Right hindlimb (tissue), 1 donor: ENCODE measurements at places on chromosomes 11 and 22.

GRCh38 chr11:122108192-122108799, 7.7 kb downstream of the BLID start:
- DNase-seq: no peak

GRCh38 chr22:27193636-27194035, 536.2 kb downstream of the MIAT start:
- DNase-seq: no peak

GRCh38 chr11:103202048-103202651, 92.9 kb downstream of the DYNC2H1 start:
- no peak for DNase-seq

GRCh38 chr11:9899676-9900075, 235.8 kb downstream of the SWAP70 start:
- no peak for DNase-seq

DNA sequence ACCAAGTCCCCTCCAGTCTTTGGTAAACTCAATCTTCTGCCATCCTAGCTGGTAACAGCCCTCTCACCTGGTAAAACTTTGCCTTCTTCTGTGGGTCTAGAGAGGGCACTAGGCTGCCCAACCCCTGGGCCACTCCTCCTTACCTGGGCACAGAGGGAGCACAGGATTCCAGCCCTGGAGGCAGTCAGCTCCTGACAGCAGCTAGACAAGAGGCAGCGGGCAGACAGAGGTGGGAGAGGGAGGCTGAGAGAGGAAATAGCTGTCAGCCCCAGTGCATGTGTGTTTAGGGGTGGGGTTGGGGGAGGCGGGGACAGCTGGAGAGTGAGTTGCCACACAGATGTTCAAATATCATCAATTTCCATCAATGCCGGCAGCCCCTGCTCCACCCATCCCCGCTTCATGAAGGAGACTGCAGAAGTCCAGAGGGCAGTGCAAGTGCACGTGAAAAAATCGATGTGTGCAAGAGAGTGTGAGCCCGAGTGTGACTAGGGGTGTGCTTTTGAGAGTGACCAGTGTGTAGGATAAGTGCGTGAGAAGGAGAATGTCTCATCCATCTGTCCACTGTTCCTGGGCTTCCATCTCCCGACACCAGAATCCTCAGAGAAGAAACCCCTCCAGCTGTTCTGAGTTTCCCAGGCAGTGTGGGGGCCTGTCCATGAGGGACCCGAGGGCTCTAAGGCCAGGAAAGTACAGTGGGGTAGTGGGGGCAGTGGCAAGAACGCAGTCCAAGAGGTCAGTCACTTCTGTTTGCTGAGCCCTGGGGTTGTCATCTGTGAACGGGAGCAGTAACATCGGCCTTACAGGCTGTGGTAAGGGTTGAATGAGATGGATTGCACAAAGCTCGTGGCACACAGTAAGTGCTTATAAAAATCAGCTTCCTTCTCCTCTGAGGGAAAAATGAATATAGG, at the start of gene PTGDR2:
Gene PTGDR2, minus strand, starts transcription at position 225 of the 908 bp plus-strand sequence. CDS start 2,228 bp downstream, outside the sequence.
- no peak for DNase-seq

- no peak for DNase-seq
These were observed 31.6 kb downstream of the TBC1D22A start for GRCh38 chr22:46794067-46794466.

DNA sequence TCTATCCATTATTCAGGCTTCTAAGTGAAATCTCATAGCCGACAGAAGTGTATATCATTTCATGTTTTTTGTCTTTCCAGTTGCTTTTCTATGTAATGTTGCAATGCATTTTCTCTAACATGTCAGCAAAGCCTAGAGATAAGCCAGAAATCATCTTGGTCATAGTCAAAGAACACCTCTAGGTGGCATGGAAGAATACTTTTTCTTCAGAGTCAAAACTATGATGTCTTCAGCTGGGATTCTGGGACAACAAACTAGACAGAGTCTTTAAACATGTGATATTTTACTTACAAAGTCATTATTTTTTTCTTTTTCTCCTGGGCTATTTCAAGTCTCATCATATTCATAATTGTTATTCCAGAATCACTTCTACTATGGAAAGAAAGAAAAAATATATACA, 4.4 kb downstream of the GAS2 start:
- no peak for DNase-seq

DNA sequence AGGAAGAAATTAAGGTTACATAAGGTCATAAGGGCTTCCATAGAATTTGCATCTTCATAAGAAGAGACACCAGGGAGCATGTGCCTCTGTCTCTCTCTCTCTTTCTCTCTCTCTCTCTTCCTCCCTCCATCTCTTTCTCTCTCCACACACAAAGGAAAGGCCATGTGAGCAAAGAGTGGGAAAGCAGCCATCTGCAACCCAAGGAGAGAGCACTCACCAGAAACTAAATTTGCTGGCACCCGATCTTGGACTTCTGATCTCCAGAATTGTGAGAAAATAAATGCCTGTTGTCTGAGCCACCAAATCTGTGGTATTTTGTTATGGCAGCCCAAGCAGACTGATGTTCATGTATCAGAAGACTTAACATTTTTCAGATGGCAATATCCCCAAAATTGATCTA, 6.4 kb upstream of the KRTAP5-10 start:
- no peak for DNase-seq
